ENCODE measurements at places on chromosomes 12 and 14. TPM values are rescaled to one million over a fixed set of nuclear protein-coding genes. Genes with fewer than 3 reads are reported as not detected.

The DYNC1H1 gene
- 396 TPM for total RNA-seq

The MANSC1 gene
- total RNA-seq = 8.8 TPM

The OAS3 gene
- 118 TPM for total RNA-seq

The IFNG-AS1 gene
- total RNA-seq = not detected

The PIK3C2G gene
- not detected for total RNA-seq

The ADCY4 gene
- total RNA-seq = 36.6 TPM

The GALNT6 gene
- total RNA-seq = 52.7 TPM
